AG08395 (cell line): ENCODE measurements at places on chromosomes 7 and 10.
A peak's percentile ranks its signal among the peaks of the same experiment; 100 is the strongest.

GRCh38 chr7:135320268-135320667 is 86.6 kb downstream of the STRA8 start:
- DNase-seq: peak; percentile 55

- DNase-seq: no peak
These were observed 448.2 kb upstream of the FOXK1 start for GRCh38 chr7:4233621-4234497.

GRCh38 chr10:17684537-17684936 is 40.6 kb downstream of the STAM start:
- no peak for DNase-seq

- DNase-seq: no peak
These were observed 46.1 kb upstream of the MTPN start for GRCh38 chr7:136023134-136023869.

DNA sequence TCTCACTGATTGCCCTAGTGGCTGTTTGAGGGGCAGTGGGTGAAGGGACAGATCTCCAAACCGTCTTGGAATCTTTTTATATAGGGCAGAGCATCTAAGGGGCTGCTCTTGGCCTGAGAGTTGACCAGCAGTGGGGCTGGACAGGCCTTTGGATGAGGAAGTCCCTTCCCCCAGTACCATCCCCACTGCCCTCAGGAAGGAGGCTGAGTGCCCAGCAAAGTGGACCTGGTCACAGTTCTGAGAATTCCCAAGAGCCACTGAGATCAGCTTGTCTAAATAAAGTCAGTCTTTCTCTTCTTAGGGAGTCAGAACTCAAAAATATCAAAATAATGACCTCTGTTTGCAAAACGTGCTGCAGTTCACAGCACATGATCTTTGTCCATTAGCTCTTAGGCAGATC is 5.6 kb downstream of the GDF10 start:
- DNase-seq: no peak

GRCh38 chr10:102602272-102603045 is 41.8 kb upstream of the TRIM8 start:
- peak; percentile 79 for DNase-seq
